Skeletal muscle cell (primary cell): ENCODE measurements at places on chromosomes 4 and X.

DNA sequence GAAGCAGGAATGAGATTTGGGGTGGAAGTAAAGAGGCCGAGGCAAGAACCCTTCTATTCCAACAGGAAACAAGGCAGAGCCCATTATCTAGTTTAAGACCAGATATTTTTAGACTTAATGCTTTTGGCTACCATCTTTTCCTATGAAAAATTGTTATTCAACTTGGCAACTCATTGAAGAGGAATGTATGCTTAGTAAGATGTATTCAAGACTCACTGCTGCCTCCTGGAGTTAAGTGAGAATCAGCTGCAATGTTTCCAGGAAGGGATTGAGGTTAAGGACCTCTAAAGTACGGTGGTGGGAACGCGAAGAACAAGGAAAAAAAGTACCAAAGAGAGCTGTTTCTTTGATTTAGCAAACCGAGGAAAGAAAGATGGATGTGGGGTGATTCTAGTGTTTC is 89.1 kb downstream of the RAPGEF2 start:
- peak; percentile 37 for DNase-seq

DNA sequence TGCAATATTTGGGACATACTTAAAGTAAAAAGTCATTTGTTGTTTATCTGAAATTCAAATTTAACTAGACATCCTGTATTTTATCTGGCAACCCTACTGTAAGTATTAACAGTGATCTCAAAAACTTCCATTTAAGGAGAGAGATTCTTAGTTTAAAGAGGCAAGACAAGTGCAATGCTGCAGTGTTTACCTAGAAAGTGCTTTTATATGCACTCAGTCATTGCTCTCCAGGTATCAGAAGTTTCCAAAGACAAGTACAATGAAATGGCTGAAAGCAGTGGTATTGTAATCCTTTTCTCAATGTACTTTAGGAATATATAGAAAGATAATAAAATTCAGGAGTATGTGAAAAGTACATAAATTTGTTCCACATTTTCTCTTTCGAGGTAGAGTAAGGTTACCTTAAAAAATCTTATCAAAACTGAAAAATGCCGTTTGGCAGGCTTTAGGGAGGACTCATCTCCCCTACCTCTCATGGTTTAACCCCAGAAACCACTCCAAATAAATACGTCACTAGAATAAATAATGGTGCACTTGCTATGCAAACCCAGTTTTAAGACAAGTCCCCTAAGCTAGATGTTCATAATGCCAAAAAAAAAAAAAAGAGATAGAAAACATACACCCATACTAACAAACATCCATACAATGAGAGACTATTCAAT is 45.7 kb downstream of the ELF2 start:
- no peak for DNase-seq

- peak; percentile 80 for DNase-seq
Measured at GRCh38 chr4:121139533-121140222, 24.4 kb downstream of the TNIP3 start.

DNA sequence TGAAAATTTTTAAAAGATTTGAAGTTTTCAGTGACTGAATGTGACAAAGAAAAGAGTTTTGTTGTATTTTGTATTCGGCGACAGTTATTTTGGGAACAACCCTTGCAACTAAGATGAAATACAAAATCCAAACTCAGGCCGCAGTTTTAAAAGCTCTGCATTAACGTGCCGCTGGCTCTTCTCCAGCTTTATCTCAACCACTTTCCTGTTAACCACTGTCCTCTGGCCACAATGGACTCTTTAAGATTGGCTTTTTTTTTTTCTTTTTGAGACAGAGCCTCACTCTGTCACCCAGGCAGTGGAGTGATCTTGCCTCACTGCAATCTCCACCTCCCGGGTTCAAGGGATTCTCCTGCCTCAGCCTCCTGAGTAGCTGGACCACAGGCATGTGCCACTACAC is 22.1 kb upstream of the AMTN start:
- no peak for DNase-seq

DNA sequence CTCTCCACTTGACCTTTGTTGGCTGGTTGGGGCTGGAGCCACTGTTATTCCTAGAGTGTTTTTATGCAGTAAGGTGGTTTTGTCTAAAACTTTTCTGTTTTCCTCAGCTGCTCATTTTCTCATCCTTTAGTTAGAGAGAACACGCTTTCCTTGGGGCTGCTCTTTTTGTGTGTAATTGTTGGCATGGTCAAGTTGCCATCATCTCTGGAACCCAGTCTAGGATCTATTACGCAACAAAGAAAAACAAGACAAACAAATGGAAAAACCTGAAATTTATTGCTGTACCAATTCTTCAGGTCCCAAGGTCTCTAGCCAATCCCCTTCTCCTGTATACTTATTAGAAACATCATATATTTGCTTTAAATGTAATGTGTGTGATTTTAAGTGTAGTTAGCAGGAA is 1436.3 kb upstream of the DIAPH2 start:
- no peak for DNase-seq
